ENCODE measurements at places on chromosomes 6 and 20.

- DNase-seq: no peak
These were observed 10.8 kb upstream of the BFSP1 start for GRCh38 chr20:17541996-17542395.

DNA sequence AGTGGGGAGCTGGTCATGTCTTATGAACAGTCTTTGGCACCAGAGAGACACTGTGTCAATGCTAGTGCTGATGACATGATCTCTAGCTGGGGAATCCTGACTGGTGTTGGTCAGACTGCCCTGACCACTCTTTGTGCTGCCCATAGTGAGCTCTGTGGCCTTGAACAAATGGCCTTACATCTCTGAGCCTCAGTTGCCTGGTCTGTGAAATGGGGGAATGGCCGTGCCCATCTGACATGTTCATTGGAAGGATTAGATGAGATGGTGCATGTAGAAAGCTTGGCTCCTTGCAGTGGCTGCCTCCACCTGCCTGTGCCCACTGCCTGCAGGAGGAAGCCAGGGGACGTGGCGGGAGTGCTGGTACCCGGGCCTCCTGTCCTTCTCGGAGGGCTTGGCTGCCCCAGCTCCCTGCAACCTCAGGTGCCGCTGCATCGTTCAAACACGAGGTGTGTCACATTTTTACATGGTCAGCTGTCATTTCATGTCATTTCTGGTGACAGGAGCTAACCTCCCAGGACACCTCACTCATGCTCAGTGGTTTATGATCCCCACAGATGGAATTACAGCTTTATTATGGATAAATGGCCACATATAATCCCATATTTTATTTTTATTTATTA is 45.8 kb downstream of the ANKRD60 start:
- no peak for DNase-seq

GRCh38 chr6:119284861-119285521 is 64.6 kb downstream of the MAN1A1 start:
- DNase-seq: no peak

DNA sequence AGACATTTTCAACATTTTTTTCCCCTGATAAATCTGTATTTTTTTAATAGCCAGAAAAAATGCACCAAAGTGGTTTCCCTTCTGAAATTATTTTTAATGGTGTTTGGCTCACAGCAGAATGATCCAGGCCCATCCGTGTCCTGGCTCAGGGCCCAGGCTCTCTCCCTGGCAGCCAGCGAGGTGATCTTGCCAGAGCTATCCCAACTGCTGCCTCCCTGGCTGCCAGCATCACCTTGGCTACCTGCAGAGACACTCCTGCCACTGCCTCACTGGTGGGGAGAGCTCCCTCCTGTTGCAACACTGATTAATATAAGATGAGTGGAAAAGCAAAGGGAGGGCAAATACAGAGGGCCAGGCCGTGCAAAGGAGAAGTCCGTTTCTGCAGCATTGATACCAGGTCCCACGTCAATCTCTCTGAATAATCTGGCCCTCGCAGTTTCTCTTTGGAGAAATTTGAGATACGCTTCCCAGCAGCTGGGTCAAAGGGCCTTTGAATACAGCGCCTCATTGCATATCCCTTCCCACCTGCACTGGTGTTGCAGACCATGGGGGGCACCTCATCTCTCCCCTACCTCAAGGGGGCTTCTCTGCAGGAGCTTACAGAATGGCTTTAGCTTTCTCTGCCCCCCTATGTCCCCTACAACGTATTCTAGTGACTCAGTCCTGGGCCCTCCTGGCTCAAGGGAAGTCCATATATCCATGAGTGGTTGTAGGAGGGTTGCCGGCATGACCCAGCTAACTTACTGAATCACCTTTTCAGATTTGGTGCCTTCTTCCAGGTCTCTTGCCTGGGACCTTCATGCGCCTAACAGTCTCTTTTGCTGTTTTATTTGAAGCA is 12.8 kb upstream of the DSTN start:
- DNase-seq: no peak

DNA sequence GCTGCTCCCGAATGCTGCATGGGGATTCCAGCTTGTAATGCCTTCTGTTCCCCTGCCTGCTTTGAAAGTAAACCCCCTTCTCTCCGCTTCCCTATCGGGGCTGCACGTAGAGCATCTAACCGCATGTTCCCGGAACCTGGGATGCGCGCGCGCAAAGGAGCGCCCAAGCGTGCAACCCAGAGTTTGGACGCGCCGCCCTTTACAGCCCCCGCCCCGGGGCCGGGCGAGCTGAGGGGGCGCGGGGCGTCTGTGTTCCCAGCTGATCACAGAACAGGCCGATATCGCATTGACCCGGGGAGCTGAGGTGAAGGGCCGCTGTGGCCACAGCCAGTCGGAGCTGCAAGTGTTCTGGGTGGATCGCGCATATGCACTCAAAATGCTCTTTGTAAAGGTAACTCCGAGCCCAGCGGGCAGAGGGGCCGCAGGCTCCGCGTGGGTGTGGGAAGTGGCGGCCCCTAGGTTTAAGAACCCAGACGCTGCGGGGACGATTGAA is 1.4 kb downstream of the LAMP5 start:
- DNase-seq: no peak

GRCh38 chr6:1075444-1075843 is 236.5 kb upstream of the FOXQ1 start:
- DNase-seq: no peak

Measured in HFF-Myc (cell line).